Activated CD8-positive, alpha-beta memory T cell treated with anti-CD3 and anti-CD28 coated beads for 1 hour (primary cell): ENCODE measurements at places on chromosomes 4 and X.

DNA sequence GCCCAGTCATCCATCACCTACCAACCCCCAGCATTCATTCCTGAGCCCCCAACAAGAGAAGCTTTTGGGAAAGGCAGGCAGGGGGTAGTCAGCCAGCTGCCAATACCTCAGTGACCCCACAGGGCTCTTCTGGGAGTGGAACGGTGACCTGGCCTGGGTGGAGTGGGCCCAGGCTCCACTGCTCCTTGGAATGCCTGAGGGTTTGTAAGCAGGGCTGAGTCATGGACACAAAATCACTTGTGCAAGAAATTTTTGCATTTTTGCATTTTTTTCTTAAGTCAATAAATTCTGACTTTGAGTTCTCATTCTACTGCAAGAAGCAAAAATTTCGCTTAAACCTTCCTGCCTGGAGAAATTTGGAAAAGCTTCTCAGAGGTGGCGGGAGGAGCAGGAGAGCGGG is 18.5 kb downstream of the SORCS2 start:
- no peak for DNase-seq

DNA sequence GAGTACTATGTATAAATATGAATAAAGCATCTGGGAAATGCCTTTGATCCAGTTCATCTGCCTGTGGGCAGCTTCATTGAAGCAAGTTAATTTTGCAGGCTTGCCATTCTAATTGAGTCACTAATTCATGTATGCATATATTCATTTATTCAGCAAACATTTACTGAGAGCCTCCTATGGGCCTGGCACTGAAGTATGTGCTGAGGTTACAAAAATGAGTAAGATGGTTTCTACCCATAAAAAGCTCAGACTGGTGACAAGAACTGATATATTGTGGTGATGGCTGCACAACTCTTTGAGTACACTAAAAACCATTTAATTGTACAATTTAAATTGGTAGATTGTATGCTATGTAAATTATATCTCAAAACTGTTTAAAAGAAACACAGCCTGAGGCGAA is 1.1 kb upstream of the MRPL1 start:
- no peak for DNase-seq

GRCh38 chrX:122363112-122363795 is 820.8 kb upstream of the GRIA3 start:
- no peak for DNase-seq

DNA sequence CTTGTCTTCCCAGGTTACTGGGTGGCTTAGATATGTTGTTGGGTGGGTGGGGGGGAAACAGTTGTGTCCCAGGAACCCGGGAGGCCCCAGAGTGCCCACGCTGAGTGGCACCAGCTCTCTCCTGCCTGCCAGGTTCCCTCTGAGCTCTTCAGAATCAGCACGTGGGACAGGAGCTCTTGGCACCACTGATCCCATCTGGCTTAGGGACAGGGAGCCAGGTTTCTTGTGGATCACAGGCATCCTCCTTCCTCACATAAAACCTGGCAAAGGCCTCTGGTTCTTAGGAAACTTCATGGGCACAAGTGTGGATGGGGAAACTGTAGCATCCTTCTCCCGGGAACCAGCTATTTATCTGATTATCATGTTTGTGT is 3.4 kb downstream of the GPR78 start:
- DNase-seq, result no peak

- DNase-seq, result no peak
Observed at GRCh38 chr4:31737419-31737818, 1017.2 kb downstream of the PCDH7 start.

DNA sequence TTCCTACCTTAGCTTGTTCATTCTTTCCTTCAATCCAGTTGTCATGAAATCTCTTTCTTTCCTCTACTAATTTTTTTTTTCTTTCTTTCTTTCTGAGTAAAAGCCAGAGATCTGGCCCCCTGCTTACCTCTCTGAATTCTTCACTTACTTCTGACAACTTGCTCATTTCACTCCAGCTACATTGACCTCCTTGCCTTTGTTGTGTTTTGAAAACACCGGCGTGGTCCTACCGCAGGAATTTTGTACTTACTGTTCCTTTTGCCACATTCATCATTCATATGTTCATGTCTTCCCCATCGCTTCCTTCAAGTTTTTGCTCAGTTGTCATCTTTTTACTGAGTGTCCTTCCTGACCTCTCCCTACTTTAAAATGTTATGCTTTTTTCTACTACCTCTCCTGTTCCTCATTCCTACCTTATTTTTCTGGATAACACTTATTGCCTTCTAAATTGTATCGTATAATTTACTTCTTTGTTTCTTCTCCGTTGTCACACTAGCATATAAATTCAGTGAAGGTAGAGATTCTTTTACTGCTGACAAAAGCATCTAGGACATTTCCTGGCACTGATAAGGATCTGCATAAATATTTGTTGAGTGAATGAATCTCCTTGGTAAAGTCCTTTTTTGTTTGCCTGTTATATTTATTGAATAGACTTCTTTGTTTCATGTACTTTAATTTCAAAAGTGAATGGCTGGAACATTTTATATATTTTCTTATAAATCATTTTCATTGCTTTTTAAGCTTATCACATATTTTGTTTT is 74.4 kb downstream of the NFKB1 start:
- DNase-seq, result no peak

DNA sequence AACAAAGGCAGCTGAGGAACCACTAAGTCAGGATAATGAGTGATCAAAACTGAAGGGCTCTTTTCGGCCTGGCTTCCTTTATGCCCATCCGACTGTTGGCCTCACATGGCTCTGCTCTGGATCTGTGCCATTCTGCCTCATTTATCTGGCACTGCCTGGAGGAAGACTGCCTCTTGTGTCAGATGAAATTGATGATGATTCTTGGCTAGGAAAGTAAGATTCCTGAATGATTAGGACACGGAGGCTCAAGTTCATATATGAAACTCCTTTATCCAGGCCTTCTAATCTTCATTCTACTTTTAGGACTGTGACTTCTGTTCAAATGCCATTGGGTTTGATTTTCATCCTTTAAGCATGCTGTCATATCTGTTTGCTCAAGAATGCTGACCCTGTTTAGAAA is 475.4 kb upstream of the RPS6KA3 start:
- DNase-seq, result no peak

GRCh38 chrX:106952988-106953387 is 32.8 kb downstream of the CLDN2 start:
- DNase-seq, result no peak

DNA sequence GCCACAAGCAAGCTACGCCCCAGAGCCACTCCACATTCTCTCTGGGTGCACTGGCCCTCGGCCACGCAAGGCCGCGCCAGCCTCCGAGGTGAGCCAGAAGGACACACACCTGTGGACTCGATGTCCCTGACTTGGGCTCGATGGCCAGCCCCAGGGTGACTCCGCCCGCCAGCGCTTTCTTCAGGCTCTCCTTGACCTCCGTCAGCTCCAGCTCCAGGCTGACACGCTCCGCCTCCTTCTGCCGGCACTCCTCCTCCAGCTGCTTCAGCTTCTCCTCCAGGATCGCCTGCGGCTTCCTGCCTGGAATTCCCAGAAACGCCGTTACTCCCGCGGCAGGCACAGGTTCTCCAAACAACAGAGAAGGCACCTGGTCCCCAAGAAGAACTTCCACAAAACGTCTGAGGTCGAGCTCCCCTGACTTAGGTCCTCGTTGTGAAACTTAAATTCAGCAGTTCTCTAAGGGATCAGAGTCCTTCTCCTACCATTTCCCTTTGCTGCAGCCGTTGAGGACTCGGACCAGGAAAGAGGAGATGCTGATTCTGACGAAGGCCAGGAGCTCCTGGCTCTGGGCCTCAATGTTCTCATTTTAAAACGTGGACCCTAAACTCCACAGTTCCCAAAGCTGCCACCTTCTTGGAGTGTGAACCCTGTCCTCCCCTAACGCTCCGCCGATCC is 166.8 kb downstream of the AFAP1 start:
- no peak for DNase-seq

GRCh38 chrX:81866873-81867272 is 665.0 kb downstream of the SH3BGRL start:
- no peak for DNase-seq

DNA sequence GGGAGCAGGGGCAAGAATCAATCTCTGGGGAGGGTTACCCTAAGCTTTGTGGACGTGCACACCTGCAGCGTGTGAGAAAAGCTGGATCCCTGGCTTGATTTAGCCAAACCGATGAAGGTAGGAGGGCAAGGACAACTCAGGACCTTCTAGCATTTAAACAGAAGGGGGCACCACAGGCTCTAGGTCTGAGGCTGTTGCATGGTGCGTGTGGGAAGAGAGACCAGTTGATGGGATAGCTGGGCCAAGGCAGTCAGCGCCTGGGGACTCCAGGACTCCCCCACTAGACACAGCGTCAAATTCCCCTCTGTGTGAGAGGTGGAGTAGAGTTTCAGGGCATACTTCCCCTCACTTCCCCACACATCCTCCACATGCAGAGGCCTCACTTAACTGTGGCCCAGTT is 4.3 kb downstream of the GABRQ start:
- no peak for DNase-seq

- no peak for DNase-seq
Observed at GRCh38 chr4:64272432-64272831, 136.8 kb downstream of the TECRL start.

DNA sequence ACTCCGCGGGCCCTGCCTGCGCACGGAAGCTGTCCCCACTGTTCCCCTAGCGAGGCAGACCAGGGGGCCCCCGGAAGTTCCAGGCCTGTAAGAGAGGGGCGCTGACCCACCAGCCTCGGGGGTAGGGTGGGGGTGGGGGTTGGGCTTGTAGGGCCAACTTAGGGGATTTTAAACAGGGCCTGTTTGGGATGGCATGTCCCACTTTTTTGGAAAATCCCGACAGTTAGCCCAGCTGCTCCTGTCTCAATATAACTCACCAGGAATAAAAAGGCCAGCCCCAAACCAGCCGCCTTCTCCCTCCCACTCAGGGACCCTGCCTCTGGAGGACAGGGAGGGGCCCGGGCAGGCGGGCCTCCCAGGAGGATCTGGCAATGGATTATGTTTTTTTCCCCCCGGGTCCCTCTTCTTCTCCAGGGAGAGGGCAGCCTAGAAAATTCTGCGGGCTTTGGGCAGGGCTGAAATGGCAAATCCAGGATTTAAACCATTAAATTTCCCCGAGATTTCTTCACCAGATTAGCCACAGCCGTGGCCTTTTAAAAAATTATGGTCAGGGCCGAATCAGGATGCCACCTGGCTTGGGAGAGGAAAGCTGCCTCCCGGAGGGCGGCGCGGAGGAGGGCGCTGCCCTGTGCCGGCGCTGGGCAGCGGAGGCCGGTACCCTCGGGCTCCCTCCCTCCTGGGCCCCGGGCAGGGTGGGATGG is 957 bp downstream of the PPP2R2C start:
- DNase-seq, result no peak

- no peak for DNase-seq
Observed at GRCh38 chrX:85024562-85024961, 20.9 kb downstream of the APOOL start.

GRCh38 chr4:51932261-51932660 is 87.9 kb downstream of the LRRC66 start:
- DNase-seq, result no peak

DNA sequence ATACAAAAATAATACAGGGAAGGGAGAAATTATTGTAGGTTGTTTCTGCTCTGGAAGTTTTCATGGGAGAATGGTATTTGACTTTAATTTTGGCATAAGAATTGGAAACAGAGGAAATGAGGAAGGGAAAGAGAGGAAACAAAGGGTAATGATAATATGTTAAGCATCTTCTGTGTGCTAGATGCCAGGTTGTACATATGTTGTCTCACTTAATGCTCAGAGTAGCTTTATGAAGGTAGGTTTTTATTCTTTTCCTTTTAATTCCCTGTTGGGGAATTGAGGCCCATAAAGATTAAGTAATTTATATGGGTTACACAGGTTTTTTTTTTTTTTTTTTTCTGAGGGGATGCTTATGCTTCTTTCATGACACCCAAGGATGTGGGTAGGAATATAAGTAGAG is 19.2 kb downstream of the BLTP1 start:
- DNase-seq, result no peak

GRCh38 chrX:101774340-101774739 is 114.7 kb upstream of the ARMCX2 start:
- no peak for DNase-seq

GRCh38 chr4:168907119-168907698 is 102.8 kb downstream of the CBR4 start:
- DNase-seq, result no peak

- DNase-seq, result no peak
Observed at GRCh38 chr4:130478406-130478805, 1382.5 kb downstream of the C4orf33 start.

DNA sequence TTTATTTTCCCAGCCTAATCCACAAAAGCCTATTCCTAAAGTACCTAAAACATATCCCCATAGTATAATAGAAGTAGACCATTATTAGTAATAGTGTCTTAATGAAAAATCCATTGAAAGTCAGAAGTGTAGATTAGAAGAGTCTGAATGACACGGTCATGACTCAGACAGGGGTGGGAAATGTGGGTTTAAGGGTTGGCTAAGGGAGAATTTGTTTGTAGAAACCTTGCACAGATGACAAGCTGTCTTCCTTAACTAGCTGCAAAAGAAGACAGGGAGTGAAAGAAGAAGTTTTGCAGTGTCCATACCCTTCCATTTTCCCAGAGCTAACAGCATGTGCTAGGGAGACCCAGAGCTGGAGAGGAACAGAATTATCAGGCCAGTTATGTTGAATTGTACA is 242.7 kb upstream of the ETNPPL start:
- DNase-seq, result no peak

- DNase-seq, result no peak
Observed at GRCh38 chrX:112148397-112148796, 65.8 kb upstream of the TRPC5 start.

GRCh38 chr4:83417566-83417965 is 38.1 kb downstream of the HELQ start:
- DNase-seq, result no peak

- no peak for DNase-seq
Observed at GRCh38 chr4:125123570-125124109, 191.1 kb upstream of the FAT4 start.
